ENCODE measurements at places on chromosomes 12 and 14.

- peak; percentile 19 for DNase-seq
Measured at GRCh38 chr14:52473557-52473956, 78.7 kb downstream of the TXNDC16 start.

DNA sequence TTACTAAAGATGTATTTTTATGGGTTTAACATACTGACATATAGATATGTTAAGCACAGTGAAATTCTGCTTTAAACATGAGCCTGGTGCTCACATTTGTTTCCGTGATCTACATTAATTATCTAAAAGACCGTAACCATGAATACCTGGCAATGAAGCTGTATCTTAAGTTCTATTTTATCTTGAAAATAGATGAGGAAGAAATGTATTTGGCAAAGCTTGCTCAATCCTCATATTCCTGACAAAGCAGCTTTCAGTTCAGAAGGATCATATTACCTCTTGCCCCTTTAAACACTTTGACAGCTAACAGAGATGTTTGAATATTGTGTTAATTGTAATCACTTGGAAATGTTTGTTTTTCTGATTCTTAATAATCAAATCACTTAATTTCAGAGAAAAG lies 9.8 kb downstream of the EPYC start:
- DNase-seq = no peak

- peak; percentile 90 for DNase-seq
Measured at GRCh38 chr14:91418387-91419043, 895 bp upstream of the CCDC88C start.

DNA sequence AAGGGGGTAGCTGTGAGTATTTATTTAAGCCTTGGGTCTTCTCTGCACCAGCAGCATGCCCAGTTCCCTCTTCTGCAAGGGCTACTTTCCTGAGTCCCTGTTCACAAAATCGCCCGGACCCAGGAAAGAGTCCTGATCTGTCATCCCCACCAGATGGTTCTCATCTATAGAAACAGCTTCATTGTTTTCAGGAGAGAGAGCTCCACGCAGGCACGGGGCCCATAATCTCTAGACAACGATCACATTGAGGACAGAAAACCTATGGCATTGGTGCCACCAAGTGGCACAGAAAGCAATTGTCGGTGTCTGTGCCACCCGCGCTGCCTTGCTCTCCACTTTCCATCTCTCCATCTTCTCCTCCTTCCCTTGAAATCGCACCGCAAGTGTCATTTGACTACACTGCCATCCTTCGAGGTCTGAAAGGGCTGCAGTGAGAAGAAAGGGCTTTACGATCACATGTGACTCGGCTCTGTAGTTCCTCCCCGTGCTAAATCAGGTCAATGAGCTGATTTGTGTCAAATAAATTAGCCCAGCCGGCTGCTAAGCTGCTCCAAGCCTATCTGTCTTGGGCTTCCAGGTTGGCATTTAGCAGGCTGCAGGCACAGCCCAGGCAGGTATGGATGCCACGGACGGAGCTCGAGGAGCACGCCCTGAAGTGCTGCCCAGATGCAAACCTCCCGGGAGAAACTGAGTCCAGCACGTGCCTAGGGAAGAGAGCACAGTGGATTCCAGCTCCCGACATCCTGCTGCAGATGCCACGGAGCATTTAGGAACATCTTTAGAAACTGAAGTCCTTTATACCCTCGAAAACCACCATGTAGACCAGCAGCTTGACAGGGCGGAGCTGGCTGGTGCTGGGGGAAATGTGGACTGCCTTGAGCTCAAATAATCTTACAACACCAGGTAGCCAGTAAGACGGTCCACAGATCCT lies 28.8 kb downstream of the SPRING1 start:
- DNase-seq = peak; percentile 78

GRCh38 chr14:62983821-62984220 lies 61.4 kb downstream of the KCNH5 start:
- DNase-seq = no peak

- DNase-seq = no peak
Measured at GRCh38 chr12:44589697-44590096, 286.4 kb downstream of the NELL2 start.

DNA sequence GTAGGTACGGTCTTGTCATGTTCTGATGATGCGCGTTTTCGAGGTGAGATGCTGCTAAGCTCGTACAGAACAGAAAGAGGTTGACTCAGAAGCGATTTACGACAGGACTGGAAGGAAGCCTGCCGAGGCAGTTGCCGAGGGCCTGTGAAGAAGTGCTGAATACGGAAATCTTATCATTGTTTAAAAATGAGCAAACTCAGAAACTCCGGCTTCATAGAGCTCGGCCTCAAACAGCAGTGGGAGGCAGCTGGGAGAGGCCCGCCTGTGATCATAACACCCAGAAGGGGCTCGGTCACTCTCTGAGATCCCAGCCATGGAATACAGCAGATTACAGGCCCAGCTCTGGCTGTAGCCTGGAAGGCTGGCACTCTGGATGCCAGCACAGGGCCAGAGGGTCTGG lies 87.4 kb downstream of the CPSF2 start:
- DNase-seq = no peak

- DNase-seq = no peak
Measured at GRCh38 chr12:124125203-124125871, 152.3 kb downstream of the ZNF664 start.

DNA sequence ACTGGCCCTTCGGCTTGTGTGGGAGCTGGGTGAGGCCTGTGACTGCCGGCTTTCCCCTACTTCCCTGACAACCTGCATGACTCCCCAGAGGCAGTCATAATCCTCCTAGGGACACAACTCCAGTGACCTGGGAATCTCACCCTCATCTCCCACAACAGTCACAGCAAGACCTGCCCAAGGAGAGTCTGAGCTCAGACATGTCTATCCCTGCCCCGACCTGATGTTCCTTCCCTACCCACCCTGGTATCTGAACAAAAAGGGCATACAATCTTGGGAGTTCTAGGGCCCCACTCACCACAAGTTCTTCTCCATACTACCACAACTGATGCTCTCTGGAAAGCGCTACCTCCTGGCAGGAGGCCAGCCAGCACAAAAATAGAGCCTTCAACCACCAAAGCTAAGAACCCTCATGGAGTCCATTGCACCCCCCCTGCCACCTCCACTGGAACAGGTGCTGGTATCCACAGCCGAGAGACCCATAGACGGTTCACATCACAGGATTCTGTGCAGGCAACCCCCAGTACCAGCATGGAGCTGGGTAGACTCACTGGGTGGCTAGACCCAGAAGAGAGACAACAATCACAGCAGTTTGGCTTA lies 16.8 kb downstream of the ATP23 start:
- DNase-seq = no peak

GRCh38 chr12:25985316-25986175 lies 27.1 kb downstream of the RASSF8 start:
- no peak for DNase-seq

DNA sequence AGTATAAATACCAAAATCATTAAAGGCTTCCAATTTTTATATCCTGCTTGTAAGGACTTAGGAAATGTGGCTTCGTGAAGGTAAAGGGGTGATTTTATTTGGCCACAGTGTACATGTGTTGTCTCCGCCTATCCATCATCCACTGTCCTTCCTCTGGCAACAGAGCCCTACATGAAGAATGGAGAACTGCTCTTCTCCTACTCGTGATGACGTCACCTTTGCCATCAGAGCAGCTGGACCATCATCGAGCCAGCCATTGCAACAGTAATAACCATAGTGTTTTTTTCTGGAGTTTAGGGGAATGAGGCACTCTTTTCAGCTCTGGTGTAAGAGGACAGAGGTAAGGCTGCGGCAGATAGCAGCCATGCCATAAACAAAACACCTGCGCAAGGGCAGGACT lies 19.2 kb downstream of the ITPR2 start:
- DNase-seq = no peak
